NCI-H774 (cell line): ENCODE measurements at places on chromosomes 5 and 9.

- no peak for DNase-seq
Observed at GRCh38 chr9:101480386-101480785, 44.8 kb upstream of the ALDOB start.

GRCh38 chr5:74382987-74383593, 257.4 kb downstream of the ENC1 start:
- no peak for DNase-seq

- no peak for DNase-seq
Observed at GRCh38 chr9:114855488-114855887, 49.6 kb upstream of the TNFSF15 start.

GRCh38 chr9:98610711-98611110, 98.0 kb downstream of the GABBR2 start:
- DNase-seq, result no peak

GRCh38 chr5:139271201-139272027, 22.1 kb upstream of the MATR3 start:
- DNase-seq, result peak; percentile 85

GRCh38 chr9:89969156-89969675, 364.4 kb downstream of the GADD45G start:
- peak; percentile 36 for DNase-seq

GRCh38 chr5:61933787-61934626, 372.0 kb upstream of the KIF2A start:
- peak; percentile 83 for DNase-seq

DNA sequence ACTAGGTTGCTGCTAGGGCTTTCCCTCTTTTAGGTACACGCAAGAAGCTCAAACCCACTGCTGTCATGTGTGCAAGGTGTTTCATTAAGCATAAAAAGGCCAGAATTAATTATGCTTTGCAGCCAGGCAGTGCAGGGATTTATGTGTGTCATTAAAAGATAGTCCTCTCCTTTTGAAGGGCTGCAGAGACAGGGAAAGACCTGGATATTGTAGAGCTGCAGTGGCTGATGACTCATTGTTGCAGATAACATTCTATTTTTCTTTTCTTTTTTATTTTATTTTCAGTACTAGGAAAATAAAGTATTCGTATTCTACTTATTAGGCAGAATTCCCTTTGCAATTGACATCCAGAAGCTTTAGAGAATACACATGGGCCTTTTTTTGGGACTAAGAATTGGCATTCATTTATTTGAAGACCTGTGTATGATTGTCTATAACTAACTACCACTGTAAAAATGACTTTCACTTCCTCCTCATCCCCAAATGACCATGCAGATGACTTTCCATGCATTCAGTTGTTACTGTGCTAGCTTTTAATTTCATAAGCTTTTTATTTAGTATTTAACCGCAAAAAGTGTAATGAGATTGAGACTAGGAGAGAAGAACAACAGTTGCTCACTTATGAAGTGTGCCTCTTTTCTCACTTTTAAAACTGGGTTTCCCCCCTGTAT, 113.0 kb downstream of the PAM start:
- no peak for DNase-seq

GRCh38 chr9:69317894-69318293, 7.1 kb upstream of the ENTREP1 start:
- DNase-seq, result no peak

DNA sequence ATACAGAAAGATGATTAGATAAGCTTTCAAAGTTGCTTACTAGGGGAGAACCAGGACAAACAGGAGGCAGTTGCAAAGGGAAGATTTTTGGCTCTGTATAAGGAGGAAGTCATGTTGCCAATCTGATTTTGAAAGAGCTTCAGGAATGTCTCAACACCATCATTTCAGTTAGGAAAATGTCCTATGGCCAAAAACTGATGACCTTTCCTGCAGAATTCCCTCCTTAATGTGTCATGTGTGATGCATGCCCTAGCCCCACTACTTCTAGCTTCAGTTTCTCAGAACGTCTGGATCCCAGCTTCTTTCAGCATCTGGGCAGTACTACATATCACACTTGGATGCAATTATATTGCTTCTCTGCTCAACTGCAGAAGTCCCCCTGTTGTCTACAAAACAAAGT, 211.5 kb upstream of the NREP start:
- no peak for DNase-seq

DNA sequence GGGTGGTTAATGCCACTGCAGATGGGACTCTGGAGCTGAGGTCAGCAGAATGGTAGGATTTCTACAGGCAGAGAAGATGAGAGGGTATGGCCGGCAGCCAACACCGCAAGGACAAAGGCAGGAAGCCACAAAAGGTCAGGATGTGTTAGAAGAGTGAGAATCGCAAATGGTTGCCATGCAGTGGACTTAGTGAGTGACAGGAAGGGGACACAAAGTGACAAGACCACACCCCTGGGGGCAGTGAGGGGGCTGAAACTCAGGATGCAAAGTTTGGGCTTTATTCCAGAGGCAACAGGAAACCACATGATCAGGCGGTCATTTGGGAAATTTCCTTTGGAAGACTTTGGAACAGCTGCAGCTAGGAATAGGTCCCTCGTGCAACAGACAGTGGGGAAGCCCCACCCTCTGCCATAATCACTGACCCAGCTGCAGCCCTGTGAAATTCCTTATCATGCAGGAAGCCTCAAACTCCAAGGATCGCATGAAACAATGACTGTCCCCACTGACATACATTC, 14.2 kb upstream of the CCDC180 start:
- no peak for DNase-seq

GRCh38 chr9:129126749-129127618, 15.8 kb downstream of the PTPA start:
- DNase-seq, result no peak

DNA sequence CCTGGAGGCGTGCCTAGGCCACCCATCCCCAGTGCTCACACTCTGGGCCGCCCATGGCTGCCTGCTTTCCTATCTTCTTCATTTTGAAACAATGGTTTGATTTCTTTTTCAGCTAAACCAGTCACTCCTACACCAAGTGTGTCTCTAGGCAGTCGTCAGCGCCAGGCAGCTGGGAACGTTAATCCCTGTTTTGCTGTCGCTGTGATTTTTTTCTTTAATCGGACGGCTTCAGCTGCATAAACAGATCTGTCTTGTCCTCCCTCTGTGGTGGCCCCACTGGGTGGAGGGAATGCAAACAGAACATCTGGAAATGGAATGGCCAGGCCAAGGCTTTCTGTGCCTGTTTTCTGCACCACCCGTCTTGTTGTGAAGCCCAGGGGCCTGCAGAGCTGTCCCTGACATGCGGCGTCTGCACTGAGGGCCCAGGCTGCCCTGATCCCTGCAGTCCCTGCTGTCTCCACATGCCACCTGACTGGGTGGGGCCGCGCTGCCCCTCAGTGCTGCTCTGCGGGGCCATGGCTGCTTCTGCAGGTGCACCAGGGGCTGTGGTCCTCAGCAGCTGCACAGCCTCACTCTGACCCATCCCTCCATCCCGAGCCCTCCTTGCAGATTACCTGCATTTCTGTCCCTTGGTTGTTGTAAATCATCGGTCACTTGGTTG, 51.5 kb downstream of the WNK2 start:
- DNase-seq, result no peak

- no peak for DNase-seq
Observed at GRCh38 chr5:146457431-146457830, 10.3 kb downstream of the TCERG1 start.

- no peak for DNase-seq
Observed at GRCh38 chr5:14672484-14673394, 8.2 kb downstream of the OTULIN start.

GRCh38 chr5:176678584-176678983, 31.3 kb downstream of the TSPAN17 start:
- no peak for DNase-seq

- no peak for DNase-seq
Observed at GRCh38 chr5:159005062-159005461, 94.7 kb downstream of the EBF1 start.

DNA sequence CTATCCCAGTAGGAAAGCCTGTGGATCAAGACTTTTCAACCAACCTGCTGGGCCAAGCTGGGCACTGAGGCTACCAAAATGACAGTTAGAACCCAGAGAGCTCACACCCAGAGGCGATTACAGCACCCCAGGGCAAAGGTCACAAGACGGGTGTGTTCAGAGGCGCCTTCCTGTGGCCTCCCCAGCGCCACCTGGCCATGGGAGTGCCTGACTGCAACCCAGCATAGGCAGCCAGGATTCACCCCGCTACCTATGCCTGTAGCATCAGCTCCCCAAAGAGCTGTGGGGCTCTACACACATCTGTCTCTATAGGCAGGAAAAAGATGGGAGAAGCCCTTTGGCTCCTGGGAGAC, 33.5 kb downstream of the PDGFRB start:
- no peak for DNase-seq

- DNase-seq, result no peak
Observed at GRCh38 chr9:35935755-35936509, 22.0 kb downstream of the OR2S2 start.

DNA sequence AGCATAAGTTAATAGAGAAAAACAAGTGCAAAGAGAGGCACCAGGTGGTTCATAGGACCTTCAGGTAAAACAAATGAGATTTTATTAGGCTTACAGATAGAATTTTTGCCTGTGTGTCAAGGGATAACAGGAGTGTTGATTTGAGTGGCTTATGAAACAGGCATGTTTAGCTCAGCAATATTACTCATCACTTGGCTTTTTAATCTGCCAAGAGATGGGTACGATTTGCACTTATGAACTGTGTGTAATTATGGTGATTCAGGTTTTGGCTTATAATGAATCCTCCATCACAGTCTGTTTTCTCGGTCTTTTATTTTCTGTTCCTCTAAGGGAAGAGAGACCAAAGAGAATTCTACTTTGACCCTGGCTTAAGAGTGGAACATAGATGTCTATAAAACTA, 199.3 kb downstream of the DMRTA1 start:
- DNase-seq, result no peak

DNA sequence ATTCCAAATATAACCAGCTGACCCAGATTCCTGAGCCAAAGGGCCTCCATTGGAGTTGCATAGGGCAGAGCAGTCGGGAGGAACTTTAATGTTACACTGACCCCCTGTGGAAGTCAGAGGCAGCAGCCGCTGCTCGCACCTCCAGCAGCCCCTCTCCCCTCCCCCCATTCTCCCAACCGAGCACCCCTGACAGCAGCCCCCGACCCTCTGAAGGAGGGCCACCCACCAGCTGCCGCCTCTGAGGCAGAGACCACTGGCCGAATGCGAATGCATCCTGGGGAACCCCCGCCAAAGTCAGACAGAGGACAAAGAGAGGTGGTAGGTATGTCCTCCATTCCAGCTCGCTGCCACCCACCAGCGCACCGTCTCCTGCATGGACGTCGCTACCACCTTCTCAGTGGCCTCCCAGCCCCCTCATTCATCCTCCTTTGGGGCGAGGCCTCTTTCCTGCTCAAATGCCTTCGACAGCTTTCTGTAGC, 231.0 kb downstream of the CDK5RAP2 start:
- peak; percentile 45 for DNase-seq

GRCh38 chr9:86456416-86456815, 102.2 kb upstream of the TUT7 start:
- DNase-seq, result no peak

DNA sequence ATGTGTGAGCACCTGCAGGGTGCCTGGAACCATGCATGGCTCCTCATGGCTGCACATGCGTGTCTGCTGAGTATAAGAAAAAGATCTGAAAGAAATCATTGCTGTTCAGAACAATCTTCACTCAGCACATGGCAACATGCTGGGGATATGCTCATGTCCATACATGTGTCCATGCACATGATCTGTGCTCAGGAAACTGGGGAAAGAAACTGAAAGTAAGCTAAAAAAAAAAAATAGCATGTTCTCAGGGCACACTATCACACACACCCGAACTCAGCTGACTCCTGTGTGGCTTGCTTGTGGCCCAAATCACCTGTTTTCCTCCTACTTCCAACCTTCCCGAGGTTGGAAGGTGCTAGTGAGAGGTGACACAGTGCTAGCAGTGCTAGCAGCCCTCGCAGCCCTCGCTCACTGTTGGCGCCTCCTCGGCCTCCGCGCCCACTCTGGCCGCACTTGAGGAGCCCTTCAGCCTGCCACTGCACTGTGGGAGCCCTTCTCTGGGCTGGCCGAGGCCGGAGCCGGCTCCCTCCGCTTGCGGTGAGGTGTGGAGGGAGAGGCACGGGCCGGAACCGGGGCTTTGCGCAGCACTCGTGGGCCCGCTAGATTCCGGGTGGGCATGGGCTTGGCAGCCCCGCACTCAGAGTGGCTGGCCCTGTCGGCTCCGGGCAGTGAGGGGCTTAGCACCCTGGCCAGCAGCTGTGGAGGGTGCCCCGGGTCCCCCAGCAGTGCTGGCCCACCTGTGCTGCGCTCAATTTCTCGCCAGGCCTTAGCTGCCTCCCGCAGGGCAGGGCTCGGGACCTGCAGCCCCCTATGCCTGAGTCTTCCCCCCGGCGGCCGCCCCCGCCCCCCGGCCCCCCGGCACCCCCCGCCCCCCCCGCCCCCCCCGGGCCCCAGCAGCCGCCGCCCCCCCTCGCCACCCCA, 76.0 kb downstream of the GADD45G start:
- no peak for DNase-seq
